ENCODE measurements at places on chromosomes 11 and 22.

DNA sequence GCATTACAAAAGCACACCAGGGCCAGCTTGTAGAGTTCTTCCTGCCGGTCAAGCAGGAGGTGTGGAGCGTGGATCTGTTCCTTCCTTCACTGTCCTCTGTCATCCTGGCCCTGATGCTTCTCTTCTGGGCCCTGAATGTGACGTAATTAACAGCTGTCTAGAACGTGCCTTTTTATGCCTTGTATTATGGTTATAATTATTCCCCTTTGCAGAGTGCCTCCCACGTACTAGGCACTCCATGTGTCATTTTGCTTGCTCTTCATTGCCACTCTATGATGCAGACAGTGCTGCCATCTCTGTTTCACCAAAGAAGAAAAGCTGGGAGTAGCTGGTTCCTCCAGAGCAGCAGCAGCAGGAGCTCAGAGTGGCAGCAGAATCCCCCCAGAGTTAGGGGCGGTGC is 132.1 kb upstream of the TTC12 start:
- no peak for DNase-seq

DNA sequence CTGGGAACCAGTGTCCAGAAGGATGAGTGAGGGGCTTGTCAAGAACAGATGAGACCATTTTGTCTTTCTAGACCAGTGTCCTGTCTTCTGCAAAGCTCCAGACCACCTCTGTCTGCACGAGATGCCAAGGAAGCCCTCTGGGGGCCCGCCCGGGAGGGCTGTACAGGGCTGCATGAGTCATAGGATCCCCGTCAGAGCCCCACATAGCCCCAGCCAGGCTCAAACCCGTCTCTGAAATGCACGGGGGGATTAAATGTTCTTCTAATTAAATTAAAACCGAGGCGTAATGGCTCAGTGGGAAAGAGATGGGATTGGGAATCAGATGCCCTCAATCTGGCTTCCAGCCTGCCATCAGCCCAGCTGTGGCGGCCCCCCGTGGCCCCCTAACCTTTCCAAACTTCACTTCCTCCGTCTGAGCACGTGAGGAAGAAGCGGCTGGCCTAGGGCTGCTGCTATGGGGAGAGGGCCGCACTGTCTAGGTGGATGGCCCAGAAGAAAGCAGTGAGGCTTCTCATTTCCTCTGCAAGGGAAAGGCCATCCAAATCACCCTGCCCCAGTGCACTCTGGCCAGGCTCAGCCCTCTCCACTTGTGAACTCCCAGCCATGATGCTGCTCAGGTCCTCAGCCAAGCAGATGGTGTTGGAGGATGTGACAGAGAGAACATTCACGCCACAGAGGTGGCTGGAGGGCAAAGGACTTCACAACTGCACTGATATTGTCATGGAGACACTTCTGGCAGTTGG is 32.8 kb downstream of the KCNQ1OT1 start:
- DNase-seq, result no peak

- DNase-seq, result no peak
Observed at GRCh38 chr11:107776062-107776461, 64.2 kb upstream of the SLN start.

- no peak for DNase-seq
Observed at GRCh38 chr11:13294771-13295579, 17.4 kb downstream of the BMAL1 start.

DNA sequence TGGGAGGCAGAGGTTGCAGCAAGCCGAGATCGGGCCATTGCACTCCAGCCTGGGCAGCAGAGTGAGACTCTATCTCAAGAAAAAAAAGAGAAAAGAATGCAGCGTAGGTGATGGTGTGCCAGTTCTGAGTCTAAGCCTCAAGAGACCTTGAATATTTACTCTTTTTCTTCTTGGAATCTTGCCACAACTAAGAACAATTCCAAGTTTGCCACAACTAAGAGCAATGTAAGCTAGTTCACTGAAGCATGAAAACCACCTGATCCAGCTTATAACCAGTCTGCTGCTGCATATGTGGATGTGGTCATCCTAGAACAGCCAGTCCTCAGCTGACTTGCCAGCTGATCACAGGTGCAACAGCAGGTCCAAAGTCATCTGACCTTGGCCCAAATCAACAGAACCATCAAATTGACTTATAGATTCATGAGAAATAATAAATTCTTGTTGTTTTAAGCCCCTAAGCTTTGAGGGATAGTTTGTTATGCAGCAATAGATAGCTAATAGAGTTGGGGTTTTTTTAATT is 25.4 kb upstream of the SEZ6L start:
- DNase-seq, result no peak

- DNase-seq, result no peak
Observed at GRCh38 chr11:120735035-120735434, 223.5 kb downstream of the GRIK4 start.
